ENCODE measurements at places on chromosomes 2 and 18. TPM values are rescaled to one million over a fixed set of nuclear protein-coding genes. Genes with fewer than 3 reads are reported as not detected.
A peak's percentile ranks its signal among the peaks of the same experiment; 100 is the strongest.

The TEX44 gene
- total RNA-seq = not detected

- no peak for DNase-seq
Measured at GRCh38 chr2:179248024-179248348, 16.6 kb downstream of the SESTD1 start.

DNA sequence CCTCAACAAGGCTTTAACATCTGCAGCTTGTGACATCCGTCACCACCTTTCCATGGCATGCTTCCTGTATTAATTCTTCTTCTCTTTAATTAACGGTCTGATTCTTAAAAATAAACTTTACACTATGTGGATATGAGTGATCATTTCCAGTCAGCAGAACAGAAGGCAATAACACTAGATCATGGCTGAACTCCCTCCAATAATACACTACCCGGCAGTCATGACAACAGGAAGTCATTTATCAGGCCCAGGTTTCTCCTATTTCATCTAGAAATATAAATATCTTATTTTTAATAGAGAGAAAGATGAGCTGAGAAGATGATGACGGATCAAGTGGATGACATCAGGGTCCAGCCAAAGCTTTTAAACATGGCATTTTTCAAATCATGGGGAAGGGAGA lies 792.2 kb downstream of the SLC4A3 start:
- no peak for DNase-seq

GRCh38 chr2:40511661-40512213 lies 59.8 kb upstream of the SLC8A1 start:
- peak; percentile 32 for DNase-seq

GRCh38 chr2:23159746-23160405 lies 225.1 kb upstream of the KLHL29 start:
- DNase-seq = no peak

DNA sequence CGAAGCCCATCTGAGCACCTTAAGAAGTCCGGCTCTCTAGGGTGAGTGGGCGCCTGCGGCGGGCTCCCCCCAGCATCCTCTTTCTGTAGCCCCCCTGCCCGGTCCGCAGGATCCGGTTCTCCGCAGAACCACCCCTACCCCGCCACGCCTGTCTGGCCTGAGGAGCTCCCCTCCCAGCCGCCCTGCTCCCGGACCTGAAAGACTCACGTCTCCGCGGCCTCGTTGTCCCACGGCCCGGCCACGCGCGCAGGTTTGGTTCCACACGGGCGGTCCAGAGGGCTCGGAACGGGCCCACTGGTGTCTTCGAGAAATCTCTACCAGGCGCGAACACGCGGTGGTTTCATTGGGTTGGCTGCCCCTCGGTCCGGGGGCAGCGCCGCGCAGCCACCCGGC lies 237 bp downstream of the SLC39A6 start:
- no peak for DNase-seq
